ENCODE measurements at places on chromosomes 2 and 18.

GRCh38 chr18:662197-662596 lies 4.7 kb downstream of the TYMS start:
- DNase-seq, result no peak

GRCh38 chr2:15006667-15007066 lies 374.1 kb downstream of the LRATD1 start:
- DNase-seq, result no peak

DNA sequence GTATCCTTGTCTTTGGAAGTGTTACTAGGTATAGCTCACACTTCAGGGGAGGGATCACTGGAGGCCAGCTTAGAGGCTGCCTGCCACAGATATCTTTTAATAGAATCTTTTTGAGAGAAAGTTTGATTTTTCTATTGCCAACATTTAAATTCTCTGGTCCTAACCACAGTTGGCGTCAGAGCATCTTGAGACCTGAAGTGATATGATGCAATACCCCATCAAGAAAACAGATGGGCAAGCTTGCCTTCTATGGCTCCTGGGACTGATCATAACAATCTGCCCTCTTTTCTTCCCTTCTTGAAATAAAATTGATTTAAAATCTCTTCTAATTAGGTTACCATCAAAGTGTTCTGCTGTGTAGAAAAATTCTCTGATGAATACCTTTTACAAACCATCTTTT lies 105.5 kb upstream of the ACKR3 start:
- no peak for DNase-seq

DNA sequence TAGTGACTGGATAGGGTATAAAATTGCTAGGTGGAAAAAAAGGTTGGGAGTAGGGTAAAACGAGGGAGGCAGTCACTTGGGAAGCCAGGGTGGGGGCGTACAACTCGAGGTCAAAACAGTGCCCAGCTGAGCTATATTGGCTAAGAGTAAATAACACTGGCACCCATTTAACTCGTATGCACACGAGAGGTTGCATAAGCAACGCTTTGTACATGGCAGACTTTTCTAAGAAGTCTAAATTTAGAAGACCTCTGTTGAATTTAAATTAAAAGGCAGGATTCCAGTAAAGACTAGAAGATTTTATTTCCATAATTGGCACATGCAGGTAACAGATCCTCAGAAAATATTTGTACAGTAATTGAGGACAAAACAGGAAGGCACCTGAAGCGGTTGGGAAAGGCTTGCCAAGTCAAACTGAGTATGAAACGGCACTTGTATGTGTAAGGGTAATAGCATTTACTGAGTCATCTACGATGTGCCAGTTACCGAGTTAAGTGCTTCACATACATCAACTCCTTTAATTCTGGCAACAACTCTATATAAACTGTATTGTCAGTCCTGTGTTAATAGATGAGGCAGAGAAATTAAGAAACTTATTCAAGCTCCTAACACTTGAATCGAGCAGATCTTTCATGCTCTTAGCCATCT lies 1.4 kb upstream of the MALT1 start:
- DNase-seq, result no peak

DNA sequence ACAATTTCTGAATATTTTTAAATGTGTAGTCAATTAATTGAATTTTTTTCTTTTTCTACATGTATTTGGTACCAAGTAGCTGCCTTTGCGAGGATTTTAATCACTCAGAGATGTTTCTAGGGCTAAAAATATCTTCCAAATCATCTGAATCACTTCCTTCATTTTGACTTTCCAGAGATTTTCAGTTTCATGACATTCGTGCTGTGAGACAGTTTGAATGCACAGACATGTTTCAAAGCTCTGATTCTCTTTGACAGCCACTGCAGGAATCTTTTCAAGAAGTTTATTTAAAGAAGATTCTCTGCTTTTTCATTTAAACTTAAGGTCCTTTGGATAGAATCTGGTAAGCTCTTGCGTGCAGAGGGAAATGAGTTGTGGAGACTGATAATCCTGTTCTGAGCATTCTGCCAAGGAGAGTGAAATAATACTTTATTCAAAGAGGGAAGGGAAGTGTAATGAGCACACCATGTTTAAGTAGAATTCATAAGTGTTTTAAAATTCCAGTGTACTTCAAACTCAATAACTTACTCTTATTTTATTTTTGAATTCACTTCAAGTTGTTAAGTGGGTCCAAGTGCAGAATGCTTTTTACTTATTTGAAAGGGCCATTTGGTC lies 9.7 kb downstream of the CYBRD1 start:
- DNase-seq, result no peak
